ENCODE measurements at places on chromosomes 2 and 18.

DNA sequence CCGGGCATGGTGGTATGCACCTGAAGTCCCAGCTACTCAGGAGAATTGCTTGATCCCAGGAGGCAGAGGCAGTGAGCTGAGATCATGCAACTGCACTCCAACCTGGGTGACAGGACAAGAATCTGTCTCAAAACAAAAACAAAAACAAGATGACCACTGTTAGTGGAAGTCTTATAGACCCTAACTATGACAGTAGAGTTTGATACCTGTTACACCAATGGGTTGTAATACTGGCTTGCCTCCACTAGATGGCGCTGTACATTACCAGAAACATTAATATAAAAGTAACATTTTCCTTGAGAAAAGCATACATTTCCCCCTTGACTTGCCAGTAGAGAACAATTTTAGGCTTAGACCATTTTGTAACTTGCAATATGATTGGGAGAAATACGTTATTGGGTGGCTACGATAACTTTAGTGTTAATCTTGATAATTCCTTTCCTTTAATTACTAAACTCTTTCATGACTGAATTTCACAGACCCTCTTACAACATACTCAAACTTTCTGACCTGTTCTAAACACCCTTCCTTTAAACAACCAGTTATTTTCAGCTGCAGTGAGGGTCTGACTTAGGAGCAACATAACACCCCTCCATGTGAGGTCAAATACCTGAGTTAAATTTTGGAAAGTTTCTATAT is 19.5 kb downstream of the SLC25A52 start:
- DNase-seq, result peak; percentile 57

DNA sequence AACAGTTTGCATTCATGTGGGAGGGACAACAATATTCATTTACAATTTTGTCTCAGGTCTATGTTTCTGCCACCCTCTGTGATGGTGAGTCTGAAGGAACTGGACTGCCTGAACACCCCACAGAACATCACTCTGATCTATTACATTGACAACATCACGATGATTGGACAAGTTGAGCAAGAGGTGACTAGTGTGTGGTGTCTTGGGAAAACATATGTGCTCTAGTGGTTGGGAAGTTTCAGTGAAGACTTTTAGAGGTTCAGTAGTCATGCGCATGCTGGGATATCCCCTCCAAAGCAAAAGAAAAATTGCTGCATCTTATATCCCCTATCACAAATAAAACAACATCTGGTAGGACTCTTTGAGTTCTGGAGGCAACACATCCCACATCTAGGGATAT is 18.6 kb upstream of the CTLA4 start:
- no peak for DNase-seq

GRCh38 chr2:58614219-58614618 is 373.1 kb upstream of the FANCL start:
- no peak for DNase-seq

DNA sequence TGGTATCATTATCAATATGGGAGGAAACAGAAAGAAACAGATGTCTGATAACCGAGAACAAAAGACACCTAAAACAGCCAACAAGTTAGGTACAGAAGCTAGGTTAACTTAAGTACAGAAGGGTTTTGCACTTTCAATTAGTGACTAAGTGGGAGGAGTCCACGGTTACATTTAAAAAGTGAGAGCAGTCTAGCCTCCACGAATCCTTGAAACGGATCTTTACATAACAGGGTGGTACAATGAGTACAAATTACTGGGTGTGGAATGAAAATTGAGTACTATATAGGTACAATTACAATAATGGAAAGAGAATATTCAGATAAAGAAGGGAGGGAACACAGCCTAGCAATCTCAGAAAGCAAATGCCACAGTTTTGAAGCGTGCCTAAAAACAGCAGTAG is 76.6 kb downstream of the TLK1 start:
- no peak for DNase-seq

- DNase-seq, result no peak
Measured at GRCh38 chr2:223099561-223099960, 47.6 kb downstream of the KCNE4 start.

DNA sequence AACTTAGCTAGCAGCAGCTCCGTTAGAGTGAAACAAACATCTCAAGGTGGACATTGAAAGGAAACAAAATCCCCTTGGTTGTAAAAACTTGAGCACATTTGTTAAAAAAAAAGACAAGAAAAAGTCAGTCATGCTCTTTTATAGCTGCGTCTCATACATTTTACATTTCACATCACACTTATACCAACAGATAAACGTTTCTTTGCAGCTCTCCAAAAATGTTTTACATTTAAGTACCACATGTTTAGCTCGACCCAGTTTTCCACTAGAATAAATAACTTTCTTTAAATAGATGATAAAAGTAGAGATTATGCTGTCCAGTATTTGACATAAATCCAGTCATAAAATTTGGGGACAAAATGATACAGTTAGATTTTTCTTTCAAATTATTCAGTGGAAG is 297.0 kb upstream of the ST6GAL2 start:
- DNase-seq, result no peak

Measured in activated naive CD8-positive, alpha-beta T cell treated with anti-CD3 and anti-CD28 coated beads, Interleukin-2, amount 50 U/mL, for 24 hours (primary cell).